ENCODE measurements at places on chromosomes 2 and 18.

DNA sequence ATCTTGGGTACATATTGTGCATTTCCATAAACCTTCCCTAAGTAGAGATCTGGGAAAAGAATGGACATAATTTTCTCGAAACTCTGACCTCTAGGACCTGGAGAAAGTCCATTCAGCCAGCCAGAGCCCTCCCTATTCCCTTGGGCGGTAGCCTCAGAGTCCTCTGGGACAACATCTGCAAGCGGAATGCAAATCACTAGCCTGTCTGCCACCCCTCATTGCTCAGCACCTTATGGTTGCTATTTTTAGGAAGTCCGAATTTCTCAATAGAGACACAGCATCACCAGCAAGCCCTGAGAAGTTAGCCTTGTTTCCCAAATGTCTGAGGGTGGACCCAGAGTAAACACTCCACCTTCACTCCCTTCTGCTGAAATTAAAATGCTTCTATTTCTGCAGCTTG, 17.6 kb upstream of the CD28 start:
- DNase-seq, result no peak

- DNase-seq, result no peak
Observed at GRCh38 chr2:218008060-218009040, 5.6 kb upstream of the TNS1 start.

GRCh38 chr2:75703589-75704287, 7.0 kb downstream of the GCFC2 start:
- DNase-seq, result no peak

DNA sequence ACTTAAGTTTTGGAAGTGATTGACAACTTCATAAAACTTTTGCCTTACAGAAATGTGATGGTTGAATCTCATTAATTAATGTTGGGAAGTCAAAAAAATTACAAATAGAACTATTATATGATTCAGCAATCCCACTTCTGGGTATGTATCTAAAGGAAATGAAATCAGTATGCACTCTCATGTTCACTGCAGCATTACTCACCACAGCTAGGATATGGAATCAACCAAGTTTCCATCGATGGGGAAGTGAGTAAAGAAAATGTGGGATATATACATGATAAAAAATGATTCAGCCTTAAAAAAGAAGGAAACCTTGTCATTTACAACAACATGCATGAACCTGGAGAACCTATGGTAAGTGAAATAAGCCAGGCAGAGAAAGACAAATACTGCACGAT, 112.4 kb upstream of the WDR75 start:
- no peak for DNase-seq

DNA sequence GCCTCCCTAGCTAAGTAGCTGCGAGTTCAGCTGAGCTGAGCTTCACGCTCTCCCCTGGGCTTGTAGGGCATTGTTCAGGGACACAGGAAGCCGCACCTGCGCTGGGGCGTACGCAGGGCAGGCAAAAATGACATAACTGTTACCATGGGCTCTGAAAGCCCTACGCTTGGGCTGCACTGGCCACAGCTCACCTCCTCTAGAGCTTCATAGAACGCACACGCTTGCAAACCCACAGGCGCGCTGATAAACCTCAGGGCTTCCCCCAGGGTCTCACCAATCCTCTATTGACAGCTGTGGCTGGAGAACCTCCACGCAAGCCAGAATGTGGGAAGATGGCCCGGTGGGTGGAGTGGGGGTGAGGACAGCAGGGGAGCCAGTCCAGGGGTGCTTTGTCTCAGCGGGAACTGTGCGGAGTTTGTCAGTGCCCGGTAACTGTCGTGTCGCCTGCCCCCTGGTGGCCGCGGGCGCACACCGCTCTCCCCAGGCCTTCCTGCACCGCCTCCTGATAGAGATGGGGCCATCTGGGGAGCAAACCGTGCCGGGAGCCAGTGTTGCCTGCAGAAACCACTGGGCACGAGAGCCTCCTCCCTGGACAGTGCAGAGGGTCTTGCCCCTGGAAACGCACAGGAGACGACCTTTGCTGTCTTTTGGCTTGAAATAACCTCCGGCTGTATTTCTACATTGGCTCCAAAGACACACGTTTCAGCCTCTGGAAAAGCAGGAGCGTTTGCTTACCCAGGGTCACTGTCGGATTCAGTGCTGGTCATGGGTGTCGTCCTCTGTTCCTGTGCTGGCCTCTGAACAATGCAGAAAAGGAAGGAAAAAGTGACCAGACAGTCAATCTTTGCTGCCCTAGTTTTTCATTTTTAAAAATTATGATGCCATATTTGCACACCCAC, 17.0 kb upstream of the CIDEA start:
- no peak for DNase-seq

- no peak for DNase-seq
Observed at GRCh38 chr18:80022613-80023012, 11.6 kb upstream of the RBFA start.

DNA sequence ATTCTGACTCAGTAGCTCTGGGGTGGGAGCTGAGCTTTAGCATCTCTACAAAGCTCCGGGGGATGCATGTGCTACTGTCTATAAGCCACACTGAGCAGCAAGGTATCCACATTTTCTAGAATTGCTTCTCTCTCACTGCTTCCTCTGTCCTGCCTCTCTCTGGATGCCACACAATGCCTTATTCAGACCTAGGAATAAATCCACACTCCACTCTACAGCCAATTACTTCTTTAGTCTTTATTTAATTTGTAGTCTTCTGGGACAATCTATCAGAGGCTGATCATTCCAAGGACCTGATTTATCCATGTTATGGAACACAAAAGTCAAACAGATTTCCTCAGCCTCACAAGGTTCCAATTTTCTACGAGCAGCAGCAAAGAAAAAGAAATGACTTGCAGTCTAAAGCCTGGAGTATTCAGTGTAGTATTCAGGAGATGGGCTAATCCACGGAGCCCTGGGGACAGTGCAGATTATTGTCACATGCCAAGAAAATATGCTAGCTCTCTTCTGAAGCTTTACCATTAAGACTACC, 4.4 kb downstream of the BCL2 start:
- no peak for DNase-seq

GRCh38 chr2:9217838-9218770, 11.5 kb downstream of the ASAP2 start:
- DNase-seq, result no peak

DNA sequence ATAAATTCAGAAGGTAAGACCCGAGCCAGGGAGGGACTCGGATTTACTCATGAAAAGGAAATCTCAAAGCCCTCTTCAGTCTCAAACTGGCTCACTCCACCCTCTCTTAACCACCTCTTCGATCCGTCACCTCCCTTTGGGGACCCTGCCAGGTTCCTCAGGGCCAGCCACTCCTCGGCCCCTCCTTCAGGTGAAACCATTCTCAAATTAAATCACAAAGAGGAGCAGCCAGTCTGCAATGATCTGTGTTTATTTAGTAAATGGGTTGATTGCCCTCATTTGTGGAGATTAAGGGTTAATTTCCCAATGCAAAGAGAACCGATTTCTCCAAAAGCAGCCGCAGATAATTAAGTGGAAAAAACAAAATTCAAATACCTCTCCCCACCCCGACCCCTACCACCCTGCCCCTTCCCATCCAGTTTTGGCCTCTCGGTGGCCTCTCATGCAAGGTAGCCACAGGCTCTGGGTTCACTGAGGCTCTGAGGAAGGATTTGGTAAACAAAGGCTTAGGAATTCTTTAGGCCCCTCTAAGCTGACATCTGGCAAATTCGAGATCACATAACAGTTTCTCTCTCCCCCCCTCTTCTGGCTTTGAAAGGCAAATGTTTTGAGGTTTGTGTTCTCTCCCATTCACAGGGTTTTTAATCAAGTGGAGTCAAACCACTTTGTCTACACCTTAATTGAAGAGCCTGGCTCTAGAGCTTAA, 10.3 kb upstream of the FZD7 start:
- no peak for DNase-seq

DNA sequence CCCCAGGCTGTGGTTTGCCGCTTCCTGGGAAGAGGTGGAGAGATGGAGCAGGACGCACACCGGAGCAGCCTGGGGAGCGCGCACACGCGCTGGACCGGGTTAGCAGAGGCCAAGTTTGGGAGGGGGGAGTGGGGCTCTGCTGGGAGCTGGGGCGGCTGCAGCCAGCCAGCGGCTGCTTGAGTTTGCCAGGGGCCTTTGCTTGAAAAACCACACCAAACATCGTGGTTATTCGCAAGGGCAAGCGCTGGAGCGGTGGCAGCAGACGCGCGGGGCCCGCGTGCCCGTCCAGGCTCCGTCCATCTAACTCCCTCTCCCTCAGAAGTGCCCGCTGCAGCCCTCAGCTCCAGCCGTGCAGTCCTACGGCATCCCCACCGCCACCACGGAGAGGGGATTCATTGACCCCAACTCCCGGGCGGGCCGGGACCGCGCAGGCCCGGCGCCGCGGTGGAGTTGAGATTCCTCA, 4.6 kb downstream of the PTGR3 start:
- DNase-seq, result no peak

DNA sequence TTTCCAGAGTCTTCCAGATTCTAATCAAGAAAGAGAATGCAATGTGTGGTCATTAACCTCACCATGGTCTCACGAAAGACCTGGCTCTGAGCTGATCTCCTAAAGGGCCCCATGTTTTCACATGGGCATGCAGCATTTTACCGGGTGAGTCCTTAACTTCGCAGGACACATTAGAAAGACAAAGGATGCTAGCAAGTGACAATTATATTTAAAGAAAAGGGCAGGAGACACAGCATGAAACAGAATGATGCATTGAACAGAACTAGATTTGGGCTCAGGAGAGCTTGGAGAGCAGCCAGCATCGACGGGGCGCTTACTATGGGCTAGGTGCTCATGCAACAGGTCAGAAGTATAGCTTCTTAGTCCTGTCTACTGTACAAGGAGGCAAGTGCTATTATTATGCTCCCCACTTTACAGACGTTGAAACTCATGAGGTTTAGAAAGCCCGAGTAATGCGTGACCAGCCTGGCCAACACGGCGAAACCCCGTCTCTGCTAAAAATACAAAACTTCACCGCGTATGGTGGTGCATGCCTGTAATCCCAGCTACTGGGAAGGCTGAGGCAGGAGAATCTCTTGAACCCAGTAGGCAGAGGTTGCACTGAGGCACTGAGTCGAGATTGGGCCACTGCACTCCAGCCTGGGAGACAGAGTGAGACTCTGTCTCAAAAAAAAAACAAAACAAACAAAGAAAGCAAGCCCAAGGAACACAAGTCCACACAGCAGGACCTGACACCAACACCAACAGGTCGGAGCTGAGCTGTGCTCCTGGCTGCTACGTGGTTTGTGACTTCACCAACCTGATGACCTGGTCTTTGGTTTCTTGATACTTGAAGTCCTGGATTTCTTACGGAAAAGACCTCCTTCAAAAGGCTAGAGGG, 16.1 kb downstream of the MBP start:
- DNase-seq, result no peak

DNA sequence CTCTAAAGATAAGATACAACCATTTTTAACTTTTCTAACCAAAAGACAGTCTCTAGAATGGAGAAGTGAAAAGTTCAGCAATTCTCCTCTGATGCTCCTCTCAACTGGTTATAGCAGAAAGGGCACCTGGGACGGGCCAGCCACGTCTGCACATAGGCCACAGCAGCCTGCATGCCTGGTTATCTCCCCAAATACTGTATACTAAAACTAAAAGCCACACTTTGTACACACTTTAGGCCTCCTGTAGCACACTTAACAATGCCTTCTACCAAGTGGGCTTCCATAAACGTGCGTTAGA, 179.1 kb downstream of the ANKRD44 start:
- DNase-seq, result no peak

- DNase-seq, result no peak
Observed at GRCh38 chr2:182301093-182301492, 125.7 kb downstream of the PDE1A start.

- no peak for DNase-seq
Observed at GRCh38 chr2:182942756-182943155, 76.3 kb upstream of the FRZB start.

DNA sequence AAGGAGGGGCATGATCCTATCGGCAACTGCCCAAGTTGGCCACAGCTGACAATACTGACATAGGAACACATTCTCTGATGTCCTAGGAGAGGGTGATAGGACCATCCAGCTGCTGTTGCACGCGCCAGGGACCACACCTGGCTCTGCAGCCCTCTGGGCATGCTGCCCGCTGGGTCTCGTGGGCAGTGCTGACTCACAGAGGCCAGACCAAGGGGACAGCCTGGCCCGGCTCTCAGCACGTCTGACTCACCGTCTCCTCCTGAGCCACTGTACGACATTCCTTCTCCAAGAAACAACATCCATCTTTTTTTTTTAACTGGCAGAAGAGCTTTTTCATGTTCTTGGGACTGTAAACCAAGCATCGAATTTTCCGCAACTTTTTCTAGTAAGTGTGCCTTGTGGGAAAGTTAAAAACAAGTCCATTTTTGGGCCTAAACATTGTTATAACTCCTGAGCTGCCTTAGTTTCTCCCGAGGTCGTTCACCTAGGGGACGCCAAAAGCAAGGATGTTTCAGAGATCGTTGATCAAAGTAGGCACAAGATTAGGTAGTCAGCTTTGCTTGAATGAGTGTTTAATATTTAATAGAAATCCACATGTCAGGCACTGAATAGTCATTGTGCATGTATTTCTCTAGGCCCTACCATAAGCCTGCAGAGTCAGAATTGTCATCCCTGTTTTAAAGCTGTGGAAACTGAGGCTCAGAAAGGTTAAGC, 100.3 kb downstream of the TTC32 start:
- DNase-seq, result peak; percentile 88

DNA sequence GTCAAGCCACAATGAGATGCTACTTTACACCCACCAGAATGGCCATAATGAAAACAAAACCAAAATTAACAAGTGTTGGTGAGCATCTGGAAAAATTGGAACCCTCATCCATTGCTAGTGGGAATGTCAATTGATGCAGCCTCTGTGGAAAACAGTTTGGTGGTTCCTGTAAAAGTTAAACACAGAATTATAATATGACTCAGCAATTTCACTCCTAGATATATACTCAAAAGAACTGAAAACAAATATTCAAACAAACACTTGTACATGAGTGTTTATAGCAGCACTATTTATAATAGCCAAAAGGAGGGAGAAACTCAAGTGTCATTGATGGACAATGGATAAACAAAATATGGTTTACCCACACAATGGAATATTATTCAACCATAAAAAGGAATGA, 43.0 kb downstream of the INO80C start:
- no peak for DNase-seq

- DNase-seq, result no peak
Observed at GRCh38 chr2:55009277-55010060, 40.8 kb downstream of the RTN4 start.

- no peak for DNase-seq
Observed at GRCh38 chr2:106189325-106189724, 4.8 kb downstream of the UXS1 start.

DNA sequence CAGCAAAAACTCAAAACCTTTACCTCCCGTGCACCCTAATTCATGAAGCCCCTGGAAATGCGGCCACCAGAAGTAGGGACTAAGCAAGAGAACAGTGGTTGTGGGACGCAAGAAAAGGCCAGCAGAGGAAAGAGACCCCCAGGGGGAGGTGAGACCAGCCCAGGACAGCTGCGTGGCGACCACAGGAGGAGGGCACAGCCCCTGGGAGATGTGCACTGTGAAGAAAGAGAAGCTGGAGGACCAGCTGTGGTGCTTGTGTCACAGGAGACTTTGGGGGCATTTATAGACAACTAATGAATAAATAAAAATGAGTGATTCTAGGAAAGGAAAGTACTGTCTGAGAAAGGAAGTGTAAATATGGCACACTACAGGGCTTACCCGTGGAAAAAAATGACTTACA, 263.8 kb downstream of the EIPR1 start:
- no peak for DNase-seq

- DNase-seq, result no peak
Observed at GRCh38 chr18:34631093-34631966, 78.8 kb upstream of the DTNA start.

- DNase-seq, result no peak
Observed at GRCh38 chr2:1658394-1659151, 85.7 kb downstream of the PXDN start.
